Activated naive CD8-positive, alpha-beta T cell treated with anti-CD3 and anti-CD28 coated beads for 36 hours (primary cell): ENCODE measurements at places on chromosomes 6 and 20. TPM values are rescaled to one million over a fixed set of nuclear protein-coding genes. Genes with fewer than 3 reads are reported as not detected.

GRCh38 chr6:21601932-21602390 is 8.4 kb downstream of the SOX4 start:
- H3K4me1 ChIP-seq, result peaks cover 8% of the 10 kb centered on the region
- no peak overlapping the region for H3K27ac ChIP-seq
- no peaks in the 10 kb centered on the region for H3K36me3 ChIP-seq
- DNase-seq, result no peak
- no peak overlapping the region for H3K4me3 ChIP-seq

GRCh38 chr6:29927275-29927569 is 15.1 kb upstream of the HLA-A start:
- H3K27ac ChIP-seq, result peak overlapping the region; percentile 77
- no peaks in the 10 kb centered on the region for H3K27me3 ChIP-seq
- peaks cover 11% of the 10 kb centered on the region for H3K4me1 ChIP-seq
- no peaks in the 10 kb centered on the region for H3K36me3 ChIP-seq
- peak overlapping the region; percentile 80 for H3K4me3 ChIP-seq

- peak; percentile 80 for DNase-seq
- H3K4me3 ChIP-seq, result no peak overlapping the region
- H3K4me1 ChIP-seq, result no peaks in the 10 kb centered on the region
- H3K27ac ChIP-seq, result no peak overlapping the region
- H3K27me3 ChIP-seq, result peaks cover 11% of the 10 kb centered on the region
Observed at GRCh38 chr20:45138561-45139300, 14.5 kb upstream of the WFDC12 start.

DNA sequence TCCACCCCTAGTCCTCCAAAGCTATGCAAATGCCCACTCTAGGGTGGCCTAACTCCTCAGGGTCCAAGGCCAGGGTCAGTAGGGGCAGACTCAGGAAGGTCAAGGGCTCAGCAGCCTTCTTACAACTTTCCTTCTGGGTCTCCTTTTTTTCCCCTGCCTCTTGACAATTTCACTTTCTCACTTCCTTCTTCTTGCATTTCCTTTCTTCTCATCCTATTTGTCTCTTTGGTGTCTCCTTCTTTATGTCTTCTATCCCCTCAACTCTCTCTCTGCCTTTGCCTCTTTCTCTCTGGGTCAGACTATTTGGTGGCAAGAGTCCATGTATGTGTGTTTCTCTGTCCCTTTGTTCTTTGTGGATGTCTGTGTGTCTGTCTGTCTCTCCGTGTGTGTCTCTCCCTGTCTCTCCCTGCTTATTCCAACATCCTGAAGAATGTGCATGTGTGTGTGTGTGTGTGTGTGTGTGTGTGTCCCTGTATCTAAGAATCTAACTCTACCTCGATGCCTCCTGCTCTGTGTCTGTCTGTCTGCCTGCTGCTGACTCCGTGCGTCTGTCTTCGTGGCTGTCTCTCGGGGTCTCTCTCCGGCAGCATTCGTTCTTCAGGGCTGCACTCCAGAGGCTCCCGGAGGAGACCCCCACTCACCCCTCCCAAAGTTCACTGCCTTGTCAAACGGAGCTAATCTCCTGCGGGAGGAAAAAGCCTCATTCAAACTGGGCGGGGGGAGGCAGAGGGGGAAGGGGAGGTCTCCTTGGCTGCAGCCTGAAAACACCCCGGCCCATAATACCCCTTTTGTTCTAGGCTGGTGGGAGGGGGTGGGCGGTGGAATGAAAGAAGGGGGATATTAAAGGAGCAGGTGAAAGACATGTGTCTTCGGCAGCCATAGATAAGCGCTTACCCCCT is 51.7 kb upstream of the FOXP4 start:
- H3K4me3 ChIP-seq, result no peak overlapping the region
- H3K27me3 ChIP-seq, result peaks cover 33% of the 10 kb centered on the region
- no peaks in the 10 kb centered on the region for H3K36me3 ChIP-seq
- H3K4me1 ChIP-seq, result no peaks in the 10 kb centered on the region
- no peak for DNase-seq
- H3K27ac ChIP-seq, result no peak overlapping the region

DNA sequence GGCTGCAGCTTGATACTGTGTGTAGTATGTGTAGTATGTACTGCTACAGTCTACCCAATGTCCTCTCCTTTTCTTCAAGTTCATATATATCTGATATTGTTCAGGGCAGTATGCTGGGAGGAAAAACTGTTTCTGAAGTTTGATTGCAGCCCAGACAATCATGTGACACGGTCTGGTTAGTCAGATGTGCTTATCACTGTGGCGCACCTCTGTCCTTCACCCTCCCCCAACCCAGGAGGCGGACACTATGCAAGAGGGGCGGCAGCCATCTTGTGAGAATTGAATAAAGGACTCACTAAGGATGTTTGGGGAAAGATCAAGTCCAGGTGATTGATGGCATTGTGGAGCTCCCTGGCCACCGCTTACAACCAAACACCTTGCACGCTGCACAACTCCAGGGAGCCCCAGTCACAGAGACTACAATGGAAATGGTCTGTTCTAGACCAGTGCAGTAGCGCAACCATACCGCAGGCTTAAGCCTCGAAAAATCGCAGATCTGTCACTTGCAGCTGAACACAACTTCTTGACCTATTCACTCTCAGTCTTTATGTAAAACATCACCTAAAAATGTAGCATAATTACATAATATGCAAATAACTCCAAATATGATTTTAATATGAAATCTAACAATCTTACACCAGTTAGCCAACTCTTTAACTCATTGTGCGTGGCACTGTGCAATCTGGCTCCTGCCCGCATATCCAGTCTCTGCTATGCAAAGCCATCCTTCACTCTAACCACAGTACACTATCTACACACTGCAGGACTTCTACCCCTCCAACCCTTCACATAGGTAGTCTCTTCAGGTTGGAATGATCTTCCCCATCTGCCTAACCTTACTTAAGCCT is 79.3 kb downstream of the VGLL2 start:
- no peak overlapping the region for H3K4me3 ChIP-seq
- peaks cover 4% of the 10 kb centered on the region for H3K27me3 ChIP-seq
- H3K36me3 ChIP-seq, result no peaks in the 10 kb centered on the region
- no peak overlapping the region for H3K27ac ChIP-seq

- H3K27ac ChIP-seq, result no peak overlapping the region
- no peak overlapping the region for H3K4me3 ChIP-seq
- no peaks in the 10 kb centered on the region for H3K4me1 ChIP-seq
Observed at GRCh38 chr20:1569415-1569881, 11.9 kb upstream of the SIRPD start.

GRCh38 chr20:2751878-2752566 is 48.4 kb downstream of the CPXM1 start:
- no peak overlapping the region for H3K4me3 ChIP-seq
- peak; percentile 72 for DNase-seq
- H3K36me3 ChIP-seq, result no peaks in the 10 kb centered on the region
- peaks cover 25% of the 10 kb centered on the region for H3K4me1 ChIP-seq
- H3K27ac ChIP-seq, result no peak overlapping the region
- H3K27me3 ChIP-seq, result peaks cover 40% of the 10 kb centered on the region

DNA sequence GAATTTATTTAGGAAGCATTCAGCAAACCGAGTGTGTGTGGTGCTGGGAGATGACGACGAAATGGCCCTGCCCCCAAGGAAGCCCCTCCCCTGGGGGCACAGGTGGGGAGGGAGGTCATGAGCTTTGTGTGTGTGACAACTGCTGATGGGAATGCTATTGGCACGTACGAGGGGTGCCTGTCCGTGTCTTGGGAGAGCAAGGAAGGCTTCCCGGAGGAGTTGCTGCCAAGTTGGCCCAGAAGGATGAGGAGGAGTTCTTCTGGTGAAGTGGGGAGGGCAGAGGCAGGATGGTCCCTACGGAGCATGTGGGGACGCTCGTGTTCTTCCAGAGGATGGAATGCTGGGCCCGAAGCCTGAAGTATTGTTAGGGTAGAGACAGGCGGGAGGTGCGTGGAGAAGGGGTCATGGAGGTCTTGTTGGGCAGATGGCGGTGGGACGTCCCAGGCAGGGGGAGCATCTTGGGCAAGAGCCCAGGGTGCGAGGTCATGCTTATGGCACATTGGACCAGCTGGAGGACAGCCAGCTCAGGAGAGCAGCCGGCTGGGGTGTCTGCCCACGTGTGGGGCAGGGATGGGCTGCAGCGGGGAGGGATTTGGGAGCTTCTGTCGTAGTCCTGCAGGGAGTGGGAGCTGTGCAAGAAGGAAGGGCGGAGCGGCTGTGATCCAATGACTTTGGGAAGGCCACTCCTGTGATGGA is 46.1 kb downstream of the SYNJ2 start:
- H3K27ac ChIP-seq, result peak overlapping the region; percentile 100
- DNase-seq, result no peak
- peaks cover 46% of the 10 kb centered on the region for H3K4me1 ChIP-seq

DNA sequence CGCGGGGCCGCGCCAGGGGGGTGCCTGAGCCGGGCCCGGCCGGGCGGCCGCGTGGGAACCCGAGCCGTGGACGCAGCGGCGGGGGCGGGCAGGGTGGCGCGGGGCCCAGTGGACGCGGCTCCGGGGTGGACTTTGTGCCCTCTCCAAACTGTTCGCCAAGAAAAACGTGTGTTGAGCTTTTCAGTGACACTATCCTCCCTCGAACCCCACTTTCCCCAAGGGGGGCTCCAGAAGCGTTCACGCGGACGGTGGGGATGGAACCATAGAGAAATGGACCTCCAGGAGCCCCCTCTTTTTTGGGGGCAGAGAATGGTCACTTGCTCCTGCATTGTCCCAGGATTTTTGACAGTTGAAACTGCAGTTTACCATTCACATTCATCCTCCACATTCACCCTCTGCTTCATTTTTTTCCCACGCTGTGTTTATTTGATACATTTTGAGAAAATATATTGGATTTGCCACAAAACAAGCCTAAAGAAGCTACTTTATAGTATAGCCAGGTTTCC is 2.9 kb upstream of the HIVEP1 start:
- H3K27me3 ChIP-seq, result no peaks in the 10 kb centered on the region
- H3K36me3 ChIP-seq, result peaks cover 20% of the 10 kb centered on the region
- peaks cover 28% of the 10 kb centered on the region for H3K4me1 ChIP-seq
- peak overlapping the region; percentile 98 for H3K27ac ChIP-seq
- DNase-seq, result no peak

- H3K27ac ChIP-seq, result no peak overlapping the region
- peaks cover 24% of the 10 kb centered on the region for H3K36me3 ChIP-seq
- no peak for DNase-seq
- H3K27me3 ChIP-seq, result no peaks in the 10 kb centered on the region
- H3K4me1 ChIP-seq, result no peaks in the 10 kb centered on the region
Observed at GRCh38 chr6:80235647-80236046, 129.2 kb downstream of the BCKDHB start.

ZNF165 gene
- total RNA-seq, result 4.3 TPM

BACH2 gene
- 73.1 TPM for total RNA-seq

E2F1 gene
- total RNA-seq, result 76.1 TPM

GPLD1 gene
- total RNA-seq, result 0.74 TPM

APOM gene
- 5.1 TPM for total RNA-seq

CBLN4 gene
- not detected for total RNA-seq

OR12D3 gene
- total RNA-seq, result not detected

SAMD10 gene
- 16.7 TPM for total RNA-seq

RBBP8NL gene
- total RNA-seq, result not detected
